ENCODE measurements at places on chromosomes 5 and 9. TPM values are rescaled to one million over a fixed set of nuclear protein-coding genes. Genes with fewer than 3 reads are reported as not detected.

DNA sequence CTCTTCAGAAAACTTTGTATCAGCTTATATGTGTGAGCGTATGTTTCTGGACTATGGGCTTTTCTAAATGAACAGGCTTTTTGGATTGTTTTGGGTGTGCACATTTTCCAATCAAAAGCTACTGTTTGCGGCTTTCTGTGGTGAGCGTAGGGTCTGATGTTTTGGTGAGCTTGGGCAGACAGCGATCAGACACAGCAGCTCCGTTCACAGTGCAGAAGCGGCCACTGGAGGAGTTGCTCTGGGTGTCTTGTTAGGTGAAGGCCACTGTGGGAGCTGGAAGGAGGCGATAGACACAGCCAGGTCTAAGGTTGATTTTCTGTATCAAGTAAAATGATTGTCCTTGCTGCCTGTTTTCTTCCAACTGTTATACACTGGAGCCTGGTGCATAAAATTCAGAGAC, 11.1 kb downstream of the PRRC2B start:
- DNase-seq = no peak
- H3K4me1 ChIP-seq = peaks cover 97% of the 10 kb centered on the region
- H3K27ac ChIP-seq = peak overlapping the region; percentile 22
- H3K4me3 ChIP-seq = no peak overlapping the region
- peaks cover 6% of the 10 kb centered on the region for H3K36me3 ChIP-seq

LEAP2 gene
- total RNA-seq = 8.1 TPM

GRCh38 chr5:17302106-17302505, 84.7 kb downstream of the BASP1 start:
- H3K27me3 ChIP-seq = no peaks in the 10 kb centered on the region
- DNase-seq = no peak
- no peak overlapping the region for H3K27ac ChIP-seq
- no peaks in the 10 kb centered on the region for H3K4me1 ChIP-seq
- no peaks in the 10 kb centered on the region for H3K36me3 ChIP-seq

PCDHGB6 gene
- 0.22 TPM for total RNA-seq

GRCh38 chr5:143334903-143335302, 68.6 kb downstream of the NR3C1 start:
- peaks cover 30% of the 10 kb centered on the region for H3K4me1 ChIP-seq
- H3K27me3 ChIP-seq = no peaks in the 10 kb centered on the region
- no peaks in the 10 kb centered on the region for H3K36me3 ChIP-seq
- H3K27ac ChIP-seq = no peak overlapping the region
- no peak for DNase-seq

GRCh38 chr5:134019636-134020035, 14.9 kb upstream of the VDAC1 start:
- DNase-seq = no peak
- no peaks in the 10 kb centered on the region for H3K4me1 ChIP-seq
- H3K27ac ChIP-seq = no peak overlapping the region
- H3K4me3 ChIP-seq = no peak overlapping the region
- H3K36me3 ChIP-seq = no peaks in the 10 kb centered on the region

APBA1 gene
- total RNA-seq = 0.90 TPM

- H3K4me1 ChIP-seq = no peaks in the 10 kb centered on the region
- no peak overlapping the region for H3K27ac ChIP-seq
- no peak for DNase-seq
- H3K4me3 ChIP-seq = no peak overlapping the region
- no peaks in the 10 kb centered on the region for H3K36me3 ChIP-seq
- H3K27me3 ChIP-seq = no peaks in the 10 kb centered on the region
Measured at GRCh38 chr5:170131235-170131634, 25.5 kb downstream of the FOXI1 start.

DNA sequence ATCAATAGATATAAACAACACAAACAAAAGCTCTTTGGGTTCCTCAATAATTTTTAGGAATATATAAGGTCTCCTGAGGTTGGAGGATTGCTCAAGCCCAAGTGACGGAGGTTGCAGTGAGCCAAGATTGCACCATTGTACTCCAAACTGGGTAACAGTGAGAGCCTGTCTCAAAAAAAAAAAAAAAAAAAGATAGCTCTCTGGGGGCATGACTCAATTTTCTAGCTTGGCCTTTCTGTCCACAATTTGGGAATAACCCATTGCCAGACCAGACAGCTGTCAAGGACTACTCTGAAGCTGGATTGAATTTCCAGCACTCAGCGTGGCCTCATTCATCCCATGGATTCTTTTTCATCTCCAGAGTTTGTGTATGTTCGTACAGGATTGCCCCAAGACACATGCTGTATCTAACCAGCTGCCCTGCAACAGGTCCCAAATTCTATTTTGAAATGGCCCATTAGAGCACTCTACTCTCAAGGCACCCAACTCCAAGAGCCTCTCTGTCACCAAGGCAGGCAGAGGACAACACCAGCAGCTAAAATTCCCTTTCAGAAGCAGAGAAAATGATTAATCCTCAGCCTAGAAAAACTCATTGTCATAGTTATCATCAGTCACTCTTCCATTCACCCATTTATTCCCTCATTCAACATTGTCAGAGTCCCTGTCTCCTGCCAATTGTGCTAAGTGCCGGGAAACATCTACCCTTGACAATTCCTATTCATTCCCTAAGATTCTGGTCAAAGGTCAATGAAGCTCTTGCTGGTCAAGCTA, 8.7 kb downstream of the FAM193B start:
- H3K27me3 ChIP-seq = no peaks in the 10 kb centered on the region
- no peaks in the 10 kb centered on the region for H3K4me1 ChIP-seq
- no peak overlapping the region for H3K4me3 ChIP-seq

TMC1 gene
- not detected for total RNA-seq

CCDC180 gene
- 14.2 TPM for total RNA-seq

DNA sequence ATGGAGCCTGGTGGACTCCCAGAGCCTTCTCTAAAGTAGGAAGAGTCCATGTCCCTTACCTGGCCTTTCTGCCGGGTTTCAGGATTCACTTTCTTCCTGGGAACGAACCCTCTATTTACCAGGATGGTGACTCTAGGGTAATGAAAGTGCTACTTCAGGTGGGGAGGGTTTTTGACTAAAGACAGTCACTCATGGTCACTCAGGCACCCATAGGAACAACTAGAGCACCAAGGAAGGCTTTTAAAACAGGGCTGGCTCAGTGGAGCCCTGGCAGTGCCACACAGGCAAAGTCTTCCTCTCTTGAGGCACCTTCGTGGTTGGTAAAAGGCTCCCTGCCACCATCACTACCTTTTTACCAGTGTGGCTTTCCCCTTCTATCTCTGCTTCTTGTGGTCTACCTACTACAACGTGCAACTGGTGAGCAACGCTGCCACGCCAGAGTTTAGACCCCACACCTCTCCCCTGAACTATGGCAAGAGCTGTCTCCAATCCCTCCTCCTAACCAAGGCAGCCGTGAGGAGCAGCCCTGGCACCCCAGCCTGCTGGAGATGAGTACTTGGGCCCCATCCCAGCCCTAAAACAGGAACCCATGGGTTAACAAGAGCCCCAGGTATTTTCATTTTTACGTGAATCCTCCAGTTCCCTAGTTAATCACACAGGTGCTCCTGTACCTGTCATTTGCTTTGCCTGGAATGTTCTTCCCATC, 3.5 kb downstream of the SURF1 start:
- no peak for DNase-seq
- H3K27ac ChIP-seq = no peak overlapping the region
- no peak overlapping the region for H3K4me3 ChIP-seq

GRCh38 chr5:53425687-53426511, 54.5 kb upstream of the FST start:
- H3K27me3 ChIP-seq = no peaks in the 10 kb centered on the region
- H3K27ac ChIP-seq = no peak overlapping the region
- no peak for DNase-seq
- no peak overlapping the region for H3K4me3 ChIP-seq
- no peaks in the 10 kb centered on the region for H3K4me1 ChIP-seq

- no peaks in the 10 kb centered on the region for H3K4me1 ChIP-seq
- no peak for DNase-seq
- H3K36me3 ChIP-seq = no peaks in the 10 kb centered on the region
Measured at GRCh38 chr5:135492319-135492626, 40.1 kb upstream of the TIFAB start.

LHFPL2 gene
- total RNA-seq = 2.7 TPM

GRCh38 chr5:132704875-132705274, 31.1 kb downstream of the IL4 start:
- peaks cover 10% of the 10 kb centered on the region for H3K36me3 ChIP-seq
- H3K4me1 ChIP-seq = no peaks in the 10 kb centered on the region
- H3K4me3 ChIP-seq = no peak overlapping the region
- H3K27ac ChIP-seq = no peak overlapping the region
- no peaks in the 10 kb centered on the region for H3K27me3 ChIP-seq

GRCh38 chr5:53601570-53601969, 41.1 kb downstream of the NDUFS4 start:
- no peak overlapping the region for H3K27ac ChIP-seq
- H3K4me3 ChIP-seq = no peak overlapping the region
- no peaks in the 10 kb centered on the region for H3K4me1 ChIP-seq
- H3K36me3 ChIP-seq = peaks cover 5% of the 10 kb centered on the region

FGF10 gene
- total RNA-seq = not detected

ADAMTS2 gene
- not detected for total RNA-seq

- H3K4me1 ChIP-seq = no peaks in the 10 kb centered on the region
- no peak overlapping the region for H3K27ac ChIP-seq
- DNase-seq = no peak
- H3K4me3 ChIP-seq = no peak overlapping the region
Measured at GRCh38 chr9:3939820-3940219, 360.0 kb downstream of the GLIS3 start.

C5orf58 gene
- total RNA-seq = not detected

DNA sequence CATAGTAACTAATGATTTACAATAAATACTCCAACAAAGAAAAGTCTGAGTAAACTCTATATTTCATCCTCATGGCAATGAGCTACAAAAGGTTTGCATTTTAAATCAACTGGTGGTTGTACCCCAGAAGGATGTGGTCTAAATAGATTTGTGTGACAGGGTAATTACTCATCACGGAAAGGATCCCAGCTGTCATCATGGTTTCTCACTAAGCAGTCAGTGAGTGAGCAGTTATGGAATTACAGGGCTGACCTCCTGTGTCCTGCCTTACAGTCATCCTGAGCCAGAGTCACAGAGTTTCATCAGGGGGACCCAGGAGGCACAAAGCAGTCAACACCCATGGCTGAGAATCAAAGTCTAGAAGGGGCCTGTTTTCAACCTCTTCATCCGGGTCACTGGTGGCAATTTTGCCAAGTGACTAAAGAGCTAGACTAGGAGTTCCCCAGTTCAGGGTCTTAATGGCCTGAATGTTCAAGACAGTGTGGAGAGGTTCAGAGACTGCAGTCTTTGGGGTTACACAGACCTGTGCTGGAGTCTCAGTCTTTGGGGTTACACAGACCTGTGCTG, 210.7 kb upstream of the SLC24A2 start:
- no peak overlapping the region for H3K27ac ChIP-seq
- DNase-seq = no peak
- H3K4me1 ChIP-seq = peaks cover 23% of the 10 kb centered on the region
- no peaks in the 10 kb centered on the region for H3K27me3 ChIP-seq
- no peak overlapping the region for H3K4me3 ChIP-seq
- no peaks in the 10 kb centered on the region for H3K36me3 ChIP-seq

- H3K27me3 ChIP-seq = no peaks in the 10 kb centered on the region
- H3K36me3 ChIP-seq = no peaks in the 10 kb centered on the region
- no peaks in the 10 kb centered on the region for H3K4me1 ChIP-seq
- H3K27ac ChIP-seq = no peak overlapping the region
- H3K4me3 ChIP-seq = no peak overlapping the region
Measured at GRCh38 chr5:57693488-57694305, 211.1 kb upstream of the ACTBL2 start.

NR4A3 gene
- total RNA-seq = 0.33 TPM

TAS2R1 gene
- not detected for total RNA-seq

C8G gene
- total RNA-seq = 2.2 TPM

MYO10 gene
- total RNA-seq = 0.17 TPM

DNA sequence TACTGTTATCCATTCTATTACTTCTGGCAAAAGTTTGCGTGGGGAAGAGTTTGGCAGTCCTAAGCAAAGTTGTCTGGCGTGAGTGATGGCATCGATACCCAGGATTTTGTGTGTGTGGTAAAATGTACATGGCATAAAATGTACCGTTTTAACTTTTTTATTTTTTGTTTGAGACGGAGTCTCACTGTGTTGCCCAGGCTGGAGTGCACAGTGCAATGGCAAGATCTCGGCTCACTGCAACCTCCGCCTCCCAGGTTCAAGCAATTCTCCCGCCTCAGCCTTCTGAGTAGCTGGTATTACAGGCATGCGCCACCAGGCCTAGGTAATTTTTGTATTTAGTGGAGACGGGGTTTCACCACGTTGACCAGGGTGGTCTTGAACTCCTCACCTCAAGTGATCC, 55.4 kb upstream of the TJP2 start:
- no peaks in the 10 kb centered on the region for H3K36me3 ChIP-seq
- H3K27ac ChIP-seq = no peak overlapping the region
- H3K27me3 ChIP-seq = no peaks in the 10 kb centered on the region
- no peak overlapping the region for H3K4me3 ChIP-seq
- DNase-seq = no peak

DNA sequence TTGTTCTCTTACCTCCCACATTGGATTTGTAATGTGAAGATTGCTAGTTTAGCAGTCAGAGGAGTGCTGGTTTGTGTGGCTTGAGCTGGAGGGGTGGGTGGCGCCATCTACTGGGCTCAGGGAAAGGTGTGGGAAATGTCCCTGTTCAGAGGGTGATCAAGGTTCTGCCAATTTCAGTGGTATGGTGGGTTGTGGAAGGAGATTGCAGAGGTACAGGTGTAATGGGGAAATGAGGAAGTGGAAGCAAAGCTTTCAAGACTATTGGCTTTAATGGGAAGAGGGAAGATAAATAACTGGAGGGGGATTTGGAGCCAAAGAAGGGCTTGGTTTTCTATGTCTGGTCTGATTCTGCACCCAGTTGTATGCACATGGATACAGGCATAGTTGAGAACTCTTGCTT, 76.4 kb downstream of the OSMR start:
- no peak overlapping the region for H3K27ac ChIP-seq
- H3K4me3 ChIP-seq = no peak overlapping the region
- H3K36me3 ChIP-seq = no peaks in the 10 kb centered on the region
- DNase-seq = peak; percentile 27
- H3K4me1 ChIP-seq = no peaks in the 10 kb centered on the region

DNA sequence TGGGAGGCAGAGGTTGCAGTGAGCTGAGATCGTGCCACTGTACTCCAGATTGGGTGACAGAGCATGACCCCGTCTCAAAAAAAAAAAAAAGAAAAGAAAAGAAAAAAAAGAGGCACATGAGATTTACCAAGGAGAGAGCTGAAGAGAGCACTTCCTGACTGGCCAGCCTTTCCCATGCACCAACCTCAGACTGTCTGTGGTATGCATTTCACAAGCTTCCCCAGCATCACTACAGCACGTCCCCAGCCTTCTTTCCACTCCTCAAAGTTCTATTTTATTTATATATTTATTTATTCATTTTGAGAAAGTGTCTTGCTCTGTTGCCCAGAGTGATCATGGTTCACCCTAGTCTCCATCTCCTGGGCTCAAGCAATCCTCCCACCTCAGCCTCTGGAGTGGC, 13.6 kb upstream of the FUBP3 start:
- no peaks in the 10 kb centered on the region for H3K36me3 ChIP-seq
- H3K27me3 ChIP-seq = no peaks in the 10 kb centered on the region
- H3K4me3 ChIP-seq = no peak overlapping the region
- no peak overlapping the region for H3K27ac ChIP-seq
- DNase-seq = no peak

GRCh38 chr5:101370181-101370580, 467.1 kb upstream of the ST8SIA4 start:
- H3K27ac ChIP-seq = no peak overlapping the region
- no peak for DNase-seq
- H3K4me3 ChIP-seq = no peak overlapping the region
- no peaks in the 10 kb centered on the region for H3K36me3 ChIP-seq
- H3K4me1 ChIP-seq = no peaks in the 10 kb centered on the region

Data from CD4-positive, alpha-beta memory T cell (primary cell).